Heart left ventricle (tissue), 16 donors: ENCODE measurements at places on chromosomes 11 and 22. TPM values are rescaled to one million over a fixed set of nuclear protein-coding genes. Genes with fewer than 3 reads are reported as not detected.

TMEM191C gene
- total RNA-seq, result 0.36 TPM

DNA sequence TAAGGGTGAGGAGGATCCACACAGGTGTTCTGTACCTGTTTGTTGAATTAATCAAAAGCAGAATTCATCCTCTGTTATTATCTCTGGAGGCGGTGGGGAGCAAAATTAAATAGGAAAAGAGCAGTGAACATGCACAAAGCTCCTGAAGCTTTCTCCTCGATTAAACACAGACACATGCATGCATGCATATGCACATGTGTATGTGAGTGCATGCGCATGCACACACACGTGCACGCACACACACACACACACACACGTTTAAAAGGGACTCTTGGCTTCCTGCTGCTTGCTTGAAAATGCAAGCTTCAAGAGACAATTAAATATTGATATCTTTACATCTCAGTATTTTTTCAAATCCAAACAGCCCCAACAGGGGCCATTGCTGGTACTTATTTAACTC lies 462.1 kb downstream of the BUD13 start:
- DNase-seq, result no peak

DNA sequence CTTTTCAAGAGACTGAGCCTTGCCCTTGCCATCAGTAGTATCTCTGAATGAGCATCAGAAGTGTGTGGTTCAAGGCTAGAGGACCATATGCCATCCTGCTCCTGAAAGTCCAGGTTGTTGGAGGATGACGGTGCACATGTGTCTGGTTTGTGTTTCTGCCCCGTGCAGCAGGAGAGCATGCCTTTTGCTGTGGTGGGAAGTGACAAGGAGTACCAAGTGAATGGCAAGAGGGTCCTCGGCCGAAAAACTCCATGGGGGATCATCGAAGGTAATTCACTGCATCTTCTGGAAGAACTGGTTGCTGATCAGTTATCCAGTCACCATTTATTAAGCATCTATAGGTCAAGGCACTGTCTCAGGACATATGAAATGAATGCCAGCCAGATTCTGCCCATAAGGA lies 6.1 kb upstream of the WBP2NL start:
- DNase-seq, result no peak

DNA sequence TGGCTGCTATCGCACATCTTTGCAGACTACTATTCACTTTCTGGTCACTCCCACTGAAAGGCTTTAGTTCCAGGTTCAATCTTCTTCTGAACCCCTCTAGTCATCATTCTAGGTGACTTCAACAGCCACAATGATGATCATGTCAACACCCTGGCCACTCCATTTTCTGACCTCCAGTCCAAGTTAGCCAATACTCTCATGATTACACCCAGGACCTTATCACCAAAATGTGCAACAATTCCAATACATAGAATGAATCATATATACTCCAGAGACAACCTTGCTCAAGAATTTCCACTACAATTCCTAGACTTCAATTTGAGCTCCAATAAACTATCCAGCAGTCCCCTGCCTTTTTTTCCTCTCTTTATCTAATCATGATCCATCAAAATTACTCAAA lies 70.7 kb downstream of the PAK1 start:
- no peak for DNase-seq

OOSP3 gene
- total RNA-seq, result not detected

DNA sequence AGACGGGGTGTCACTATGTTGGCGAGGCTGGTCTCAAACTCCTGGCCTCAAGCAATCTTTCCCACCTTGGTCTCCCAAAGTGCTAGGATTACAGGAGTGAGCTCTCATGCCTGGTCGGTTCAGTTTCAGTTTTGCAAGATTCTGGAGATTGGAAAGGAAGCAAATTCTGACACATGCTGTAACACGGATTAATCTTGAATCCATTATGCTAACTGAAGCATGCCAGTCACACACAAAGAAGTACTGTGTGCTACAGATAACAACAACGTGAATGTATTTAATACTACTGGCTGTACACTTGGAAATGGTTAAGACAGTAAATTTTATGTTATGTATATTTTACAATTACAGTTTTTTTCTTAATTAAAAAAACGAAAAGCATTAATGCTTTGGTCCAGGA lies 107.6 kb downstream of the MED15 start:
- DNase-seq, result no peak

DNA sequence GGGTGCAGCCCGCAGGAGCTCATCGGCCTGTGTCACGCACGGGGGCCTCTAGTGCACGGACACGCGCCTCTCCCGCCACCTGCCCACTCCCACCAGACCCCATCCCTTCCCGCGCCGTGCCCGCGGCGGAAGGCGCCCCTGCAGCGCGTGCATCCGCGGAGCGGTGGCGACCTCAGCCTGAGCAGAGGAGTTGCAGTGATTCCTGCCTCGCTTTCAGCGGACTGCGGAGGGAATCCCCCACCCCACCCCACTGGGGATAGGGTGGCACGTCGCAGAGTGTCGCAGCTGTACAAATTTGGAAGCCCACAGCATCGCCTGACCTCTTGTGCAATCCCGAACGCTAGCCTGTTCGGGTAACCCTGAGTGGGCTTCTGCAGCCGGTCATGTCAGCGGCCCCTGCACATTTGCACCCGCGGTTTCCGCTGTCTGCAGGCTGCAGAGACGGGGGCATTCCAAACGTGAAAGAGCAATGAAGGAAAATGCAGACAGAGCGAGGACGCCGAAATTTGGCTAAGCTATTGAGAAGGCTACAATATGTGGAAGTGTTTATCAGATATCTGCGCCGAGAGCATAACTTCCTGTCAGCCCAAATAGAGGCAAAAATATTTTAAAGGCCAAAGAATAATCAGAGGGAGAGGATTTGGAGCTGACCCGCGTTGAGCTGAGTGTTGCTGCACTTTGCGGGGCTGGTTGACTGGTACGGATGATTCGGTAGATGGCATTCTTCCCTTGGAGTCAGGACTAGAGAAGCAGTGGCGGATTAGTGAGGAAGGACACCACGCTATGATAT lies 617 bp upstream of the ARHGAP20 start:
- DNase-seq, result no peak

IL18 gene
- 1.2 TPM for total RNA-seq

- no peak for DNase-seq
Measured at GRCh38 chr11:22337596-22338485, at the start of gene SLC17A6. SLC17A6 (plus strand) TSS chr11:22338381; CDS start chr11:22338534, 153 bp downstream.

GAL gene
- total RNA-seq, result not detected

DNA sequence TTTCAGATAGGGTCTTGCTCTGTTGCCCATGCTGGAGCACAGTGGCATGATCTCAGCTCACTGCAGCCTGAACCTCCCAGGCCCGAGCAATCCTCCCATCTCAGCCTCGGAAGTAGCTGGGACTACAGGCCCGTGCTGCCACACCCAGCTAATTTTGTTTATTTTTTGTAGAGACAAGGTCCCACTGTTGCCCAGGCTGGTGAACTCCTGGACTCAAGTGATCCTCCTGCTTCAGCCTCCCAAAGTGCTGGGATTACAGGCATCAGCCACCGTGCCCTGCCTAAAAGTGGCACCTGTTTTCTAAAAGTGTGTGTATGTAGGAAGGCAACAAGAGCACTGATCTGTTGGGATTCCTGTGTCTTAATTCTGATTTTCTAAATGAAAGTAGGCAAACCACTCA lies 20.2 kb downstream of the PACS1 start:
- no peak for DNase-seq

GRCh38 chr22:35491908-35492380 lies 48.7 kb upstream of the RASD2 start:
- DNase-seq, result no peak

- peak; percentile 84 for DNase-seq
Measured at GRCh38 chr22:45318168-45318557, 8.4 kb downstream of the FAM118A start.
